Right atrium auricular region (tissue), 2 donors: ENCODE measurements at places on chromosomes 6 and 20.

DNA sequence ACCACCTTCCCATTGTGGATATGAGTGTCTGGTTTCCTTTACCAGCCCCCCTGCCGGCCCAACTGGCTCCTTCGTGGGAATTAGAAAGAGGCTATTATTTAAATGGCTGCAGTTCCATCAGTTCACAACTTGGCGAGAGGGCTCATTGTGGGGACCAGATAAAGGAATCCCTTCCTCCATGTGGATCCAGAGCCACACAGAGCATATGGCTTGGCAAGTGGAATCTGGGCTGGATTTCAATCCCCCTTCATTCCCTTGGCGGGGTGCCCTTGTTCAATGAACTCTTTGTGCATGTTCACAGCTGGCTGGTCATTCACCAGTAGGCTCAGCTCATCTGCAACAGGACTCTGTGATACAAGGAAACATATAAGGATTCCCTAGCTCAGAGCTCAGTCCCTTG, 140.6 kb downstream of the OPN5 start:
- no peak for DNase-seq
- H3K27ac ChIP-seq = no peak overlapping the region
- H3K36me3 ChIP-seq = no peaks in the 10 kb centered on the region
- no peak overlapping the region for H3K4me3 ChIP-seq

GRCh38 chr20:31859266-31859997, 10.9 kb downstream of the DUSP15 start:
- no peak overlapping the region for H3K27ac ChIP-seq
- no peak overlapping the region for H3K4me3 ChIP-seq
- H3K27me3 ChIP-seq = no peaks in the 10 kb centered on the region

DNA sequence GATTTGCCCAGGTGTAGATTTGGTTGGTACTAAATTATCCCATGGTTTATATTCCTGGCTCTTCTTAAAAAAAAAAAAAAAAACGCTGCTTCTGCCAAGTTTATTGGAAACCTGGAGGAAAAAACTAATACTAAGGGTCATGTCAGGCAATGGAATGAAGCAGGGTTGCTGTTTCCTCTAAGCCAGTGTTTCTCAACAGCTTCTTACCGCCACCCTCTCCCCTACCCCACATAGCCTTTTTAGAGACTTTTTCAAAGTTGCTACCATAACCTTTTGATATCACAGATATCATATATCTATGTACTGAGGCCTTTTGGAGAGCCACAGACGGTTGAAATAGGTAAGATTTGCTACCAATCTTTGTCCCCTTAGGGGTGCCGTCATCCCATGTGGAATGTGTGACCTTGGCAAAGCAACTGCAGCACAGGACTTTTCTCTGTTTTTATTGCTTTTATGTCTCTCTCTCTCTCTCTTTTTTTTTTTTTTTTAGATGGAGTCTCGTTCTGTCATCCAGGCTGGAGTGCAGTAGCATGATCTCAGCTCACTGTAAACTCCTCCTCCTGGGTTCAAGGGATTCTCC, 35.0 kb downstream of the SYTL3 start:
- H3K4me1 ChIP-seq = no peaks in the 10 kb centered on the region
- H3K4me3 ChIP-seq = no peak overlapping the region
- no peak overlapping the region for H3K27ac ChIP-seq
- H3K27me3 ChIP-seq = no peaks in the 10 kb centered on the region
- no peaks in the 10 kb centered on the region for H3K36me3 ChIP-seq

- H3K36me3 ChIP-seq = no peaks in the 10 kb centered on the region
- H3K4me3 ChIP-seq = no peak overlapping the region
- no peak overlapping the region for H3K27ac ChIP-seq
These were observed 243.8 kb upstream of the IRAK1BP1 start for GRCh38 chr6:78623554-78623953.

DNA sequence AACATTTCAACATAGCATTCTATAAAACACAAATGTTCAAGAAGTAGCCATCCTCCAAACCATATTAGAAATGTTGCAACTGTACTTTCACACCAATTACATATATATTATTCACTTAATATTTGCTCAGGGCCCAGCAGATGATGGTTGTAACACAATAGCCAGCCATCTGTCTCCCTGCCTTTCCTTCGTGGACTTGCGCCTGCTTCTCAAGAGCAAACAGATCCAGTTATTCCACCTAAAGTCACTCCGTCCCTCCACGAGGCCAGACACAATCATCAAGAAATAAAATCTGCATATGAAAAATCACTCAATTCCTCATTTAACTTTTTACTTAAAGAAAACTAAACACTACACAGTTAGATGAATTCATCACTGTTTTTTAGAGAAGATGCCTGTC, 160.4 kb downstream of the RALGAPA2 start:
- no peak for DNase-seq
- H3K36me3 ChIP-seq = no peaks in the 10 kb centered on the region
- no peaks in the 10 kb centered on the region for H3K4me1 ChIP-seq

GRCh38 chr6:116543149-116543548, 2.3 kb downstream of the TRAPPC3L start:
- no peaks in the 10 kb centered on the region for H3K4me1 ChIP-seq
- no peak overlapping the region for H3K4me3 ChIP-seq
- no peak for DNase-seq
- H3K27me3 ChIP-seq = no peaks in the 10 kb centered on the region

- no peaks in the 10 kb centered on the region for H3K27me3 ChIP-seq
- no peak overlapping the region for H3K27ac ChIP-seq
- no peak overlapping the region for H3K4me3 ChIP-seq
- no peak for DNase-seq
- peaks cover 72% of the 10 kb centered on the region for H3K36me3 ChIP-seq
These were observed 8.8 kb downstream of the TXNDC5 start for GRCh38 chr6:7901780-7902179.

GRCh38 chr20:1800777-1801176, 94.4 kb upstream of the SIRPA start:
- no peak overlapping the region for H3K27ac ChIP-seq
- DNase-seq = peak; percentile 16
- H3K4me1 ChIP-seq = no peaks in the 10 kb centered on the region
- H3K36me3 ChIP-seq = no peaks in the 10 kb centered on the region
- no peak overlapping the region for H3K4me3 ChIP-seq

GRCh38 chr6:125269328-125269985, 32.3 kb downstream of the HDDC2 start:
- H3K27me3 ChIP-seq = no peaks in the 10 kb centered on the region
- no peaks in the 10 kb centered on the region for H3K4me1 ChIP-seq
- H3K36me3 ChIP-seq = peaks cover 9% of the 10 kb centered on the region
- no peak overlapping the region for H3K27ac ChIP-seq
- no peak for DNase-seq
- no peak overlapping the region for H3K4me3 ChIP-seq

- H3K27ac ChIP-seq = no peak overlapping the region
- no peaks in the 10 kb centered on the region for H3K36me3 ChIP-seq
- no peaks in the 10 kb centered on the region for H3K4me1 ChIP-seq
- no peak overlapping the region for H3K4me3 ChIP-seq
- DNase-seq = no peak
- H3K27me3 ChIP-seq = no peaks in the 10 kb centered on the region
These were observed 6.5 kb downstream of the CD24 start for GRCh38 chr6:106967936-106968555.

- DNase-seq = no peak
- no peak overlapping the region for H3K4me3 ChIP-seq
- no peaks in the 10 kb centered on the region for H3K36me3 ChIP-seq
- no peaks in the 10 kb centered on the region for H3K4me1 ChIP-seq
These were observed 43.7 kb downstream of the GRM4 start for GRCh38 chr6:34102099-34102656.

GRCh38 chr6:11969092-11969491, 43.0 kb upstream of the HIVEP1 start:
- H3K27me3 ChIP-seq = no peaks in the 10 kb centered on the region
- H3K36me3 ChIP-seq = no peaks in the 10 kb centered on the region
- no peak overlapping the region for H3K27ac ChIP-seq
- no peak for DNase-seq
- H3K4me1 ChIP-seq = no peaks in the 10 kb centered on the region

DNA sequence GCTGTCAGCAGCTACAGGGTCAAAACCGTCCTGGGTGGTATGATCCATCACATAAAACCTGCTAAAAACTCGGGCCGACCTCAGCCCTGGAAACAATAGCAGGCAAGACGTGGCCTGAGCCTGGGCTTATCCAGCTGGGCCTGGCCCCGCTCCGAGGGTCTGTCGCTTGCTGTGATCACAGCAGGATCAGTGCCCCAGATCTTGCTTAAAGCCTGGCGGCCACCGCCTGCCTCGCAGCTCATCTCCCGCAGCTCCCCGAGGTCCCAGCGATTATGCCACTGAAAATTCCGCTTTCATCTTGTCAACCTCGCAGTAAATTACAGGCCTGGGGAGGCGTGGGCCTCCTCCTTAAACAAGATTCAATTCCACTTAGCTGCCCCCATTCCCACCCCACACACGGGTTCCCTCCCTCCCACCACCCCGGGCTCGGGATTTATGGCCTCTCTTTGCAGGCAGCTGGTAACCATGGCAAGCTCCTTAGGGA, 40.1 kb downstream of the CDH22 start:
- no peak for DNase-seq
- no peaks in the 10 kb centered on the region for H3K36me3 ChIP-seq
- H3K4me1 ChIP-seq = no peaks in the 10 kb centered on the region
- no peak overlapping the region for H3K27ac ChIP-seq
- H3K4me3 ChIP-seq = no peak overlapping the region

DNA sequence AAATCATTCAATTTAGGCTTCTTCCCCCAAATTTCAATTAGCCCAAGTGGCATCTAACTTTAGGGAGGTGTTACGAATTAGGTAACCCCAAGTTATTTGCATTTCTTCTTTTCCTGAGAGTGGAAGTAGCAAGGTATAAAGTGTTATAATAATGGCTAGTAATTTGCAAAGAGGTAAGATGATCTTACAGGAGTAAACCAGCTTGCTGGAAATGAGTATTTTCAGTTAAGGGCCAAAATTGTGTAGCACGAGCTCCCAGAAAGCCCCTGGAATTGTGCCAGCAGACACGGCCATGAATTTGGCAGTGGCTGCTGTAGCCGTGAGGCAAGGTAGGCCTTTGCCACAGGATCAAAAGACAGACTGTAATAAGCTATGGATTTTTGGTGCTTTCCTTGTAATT, 38.0 kb downstream of the CITED2 start:
- DNase-seq = no peak
- no peaks in the 10 kb centered on the region for H3K36me3 ChIP-seq
- no peak overlapping the region for H3K27ac ChIP-seq

- no peaks in the 10 kb centered on the region for H3K36me3 ChIP-seq
- no peak overlapping the region for H3K27ac ChIP-seq
- no peak for DNase-seq
- H3K4me1 ChIP-seq = no peaks in the 10 kb centered on the region
- no peak overlapping the region for H3K4me3 ChIP-seq
- no peaks in the 10 kb centered on the region for H3K27me3 ChIP-seq
These were observed 22.2 kb upstream of the SNRPB2 start for GRCh38 chr20:16707674-16708073.

GRCh38 chr20:38566036-38566598, 14.9 kb upstream of the ADIG start:
- no peaks in the 10 kb centered on the region for H3K4me1 ChIP-seq
- DNase-seq = no peak
- no peak overlapping the region for H3K4me3 ChIP-seq
- H3K27ac ChIP-seq = no peak overlapping the region
- H3K27me3 ChIP-seq = no peaks in the 10 kb centered on the region
- peaks cover 68% of the 10 kb centered on the region for H3K36me3 ChIP-seq

- H3K27me3 ChIP-seq = no peaks in the 10 kb centered on the region
- no peak for DNase-seq
- no peak overlapping the region for H3K4me3 ChIP-seq
- no peaks in the 10 kb centered on the region for H3K4me1 ChIP-seq
These were observed 326.4 kb upstream of the MARCKS start for GRCh38 chr6:113530769-113531168.

DNA sequence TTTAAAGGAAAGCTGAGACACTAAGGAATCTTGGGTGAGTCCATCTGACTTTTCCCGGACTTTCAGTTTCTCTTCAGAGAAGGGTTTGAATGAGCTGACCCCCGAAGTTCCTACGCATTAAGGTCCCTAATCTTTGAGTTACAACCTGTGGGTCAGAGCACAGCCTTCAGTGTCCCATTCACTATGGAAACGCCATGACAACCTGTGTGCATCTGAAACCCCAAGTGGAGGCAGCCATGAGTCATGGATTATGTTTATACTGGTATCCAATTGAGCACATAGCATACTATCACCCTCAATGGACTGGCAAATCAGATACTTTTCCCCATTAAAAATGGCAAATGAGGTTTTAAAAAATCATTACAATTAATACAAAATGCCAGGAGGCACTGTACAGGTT, 11.4 kb downstream of the MYLK4 start:
- no peak overlapping the region for H3K27ac ChIP-seq
- H3K36me3 ChIP-seq = no peaks in the 10 kb centered on the region
- no peaks in the 10 kb centered on the region for H3K27me3 ChIP-seq
- H3K4me3 ChIP-seq = no peak overlapping the region

DNA sequence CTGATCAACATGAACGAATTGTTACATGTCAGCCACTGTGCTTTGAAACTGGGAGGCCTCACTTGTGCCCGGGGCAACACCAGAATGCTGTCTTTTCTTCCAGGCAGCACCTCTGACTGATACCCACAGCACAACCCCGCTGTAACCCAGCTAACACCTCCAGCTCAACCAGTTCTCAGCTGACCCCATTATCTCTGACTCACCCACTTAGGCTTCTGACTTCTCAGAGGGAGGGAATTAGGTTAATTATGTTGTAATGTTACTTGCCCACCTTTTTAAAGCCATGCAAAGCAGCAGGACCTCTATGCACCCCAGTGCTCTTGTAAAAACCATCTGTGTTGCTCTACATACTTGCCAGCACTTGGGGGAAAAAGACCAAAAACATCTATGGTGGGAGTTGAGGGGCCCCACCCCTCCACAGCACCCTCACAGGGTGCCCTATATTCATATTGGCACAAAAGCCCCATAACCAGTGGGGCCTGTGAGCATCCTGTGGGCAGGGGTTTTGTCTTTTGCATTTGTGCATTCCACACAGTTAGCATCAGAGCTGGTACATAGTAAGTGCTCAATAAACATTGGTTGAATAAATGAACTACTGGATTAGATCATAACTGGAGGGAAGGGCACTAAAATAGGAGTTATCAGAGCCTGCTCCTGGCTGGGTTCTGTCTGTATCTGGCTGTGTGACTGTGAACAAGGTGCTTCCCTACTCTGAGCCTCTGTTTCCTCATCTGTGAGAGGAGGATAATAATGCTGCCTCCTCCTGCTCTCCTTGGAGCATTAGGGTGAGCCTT, 22.3 kb downstream of the BNIP5 start:
- DNase-seq = no peak
- H3K4me3 ChIP-seq = no peak overlapping the region
- H3K27ac ChIP-seq = peak overlapping the region; percentile 31
- H3K36me3 ChIP-seq = no peaks in the 10 kb centered on the region
- H3K4me1 ChIP-seq = no peaks in the 10 kb centered on the region

GRCh38 chr6:160462551-160463109, 114.5 kb downstream of the SLC22A3 start:
- DNase-seq = no peak
- H3K36me3 ChIP-seq = no peaks in the 10 kb centered on the region
- H3K27ac ChIP-seq = no peak overlapping the region
- H3K4me1 ChIP-seq = no peaks in the 10 kb centered on the region
- H3K4me3 ChIP-seq = no peak overlapping the region

- no peak for DNase-seq
- no peaks in the 10 kb centered on the region for H3K36me3 ChIP-seq
- H3K4me1 ChIP-seq = peaks cover 31% of the 10 kb centered on the region
- no peaks in the 10 kb centered on the region for H3K27me3 ChIP-seq
- peak overlapping the region; percentile 61 for H3K27ac ChIP-seq
- H3K4me3 ChIP-seq = no peak overlapping the region
These were observed 291.6 kb downstream of the SOX4 start for GRCh38 chr6:21885111-21885510.
